Activated naive CD4-positive, alpha-beta T cell treated with anti-CD3 and anti-CD28 coated beads, Interleukin-2, amount 10 ng/mL, durations not matched to agents 7 days and 5 days (primary cell): ENCODE measurements at places on chromosomes 4 and X.
A peak's percentile ranks its signal among the peaks of the same experiment; 100 is the strongest.

DNA sequence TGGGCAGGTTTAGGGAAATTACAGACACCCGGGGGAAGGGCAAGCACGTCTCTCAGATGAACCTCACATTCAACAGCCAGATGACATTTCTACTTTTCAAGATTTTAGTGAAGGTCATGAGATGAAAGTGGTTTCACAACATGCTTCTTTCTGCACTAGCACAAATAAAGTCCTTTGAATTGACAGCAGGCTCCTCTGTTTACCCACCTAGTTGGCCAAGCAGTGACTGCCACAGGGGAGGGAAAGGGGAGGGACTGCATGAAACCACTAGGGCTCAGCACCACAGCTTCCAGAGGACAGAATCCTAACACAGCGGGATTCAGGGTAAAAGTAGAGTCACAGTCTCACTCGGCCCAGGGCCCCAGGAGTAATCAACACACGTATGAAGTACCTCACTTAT is 6.2 kb downstream of the RAB40A start:
- no peak for DNase-seq

- DNase-seq = no peak
Measured at GRCh38 chr4:1834047-1834775, 21.7 kb downstream of the LETM1 start.

- DNase-seq = peak; percentile 21
Measured at GRCh38 chr4:103429283-103429682, 231.1 kb upstream of the CENPE start.

GRCh38 chr4:84126061-84126787 is 372.9 kb downstream of the NKX6-1 start:
- DNase-seq = no peak

DNA sequence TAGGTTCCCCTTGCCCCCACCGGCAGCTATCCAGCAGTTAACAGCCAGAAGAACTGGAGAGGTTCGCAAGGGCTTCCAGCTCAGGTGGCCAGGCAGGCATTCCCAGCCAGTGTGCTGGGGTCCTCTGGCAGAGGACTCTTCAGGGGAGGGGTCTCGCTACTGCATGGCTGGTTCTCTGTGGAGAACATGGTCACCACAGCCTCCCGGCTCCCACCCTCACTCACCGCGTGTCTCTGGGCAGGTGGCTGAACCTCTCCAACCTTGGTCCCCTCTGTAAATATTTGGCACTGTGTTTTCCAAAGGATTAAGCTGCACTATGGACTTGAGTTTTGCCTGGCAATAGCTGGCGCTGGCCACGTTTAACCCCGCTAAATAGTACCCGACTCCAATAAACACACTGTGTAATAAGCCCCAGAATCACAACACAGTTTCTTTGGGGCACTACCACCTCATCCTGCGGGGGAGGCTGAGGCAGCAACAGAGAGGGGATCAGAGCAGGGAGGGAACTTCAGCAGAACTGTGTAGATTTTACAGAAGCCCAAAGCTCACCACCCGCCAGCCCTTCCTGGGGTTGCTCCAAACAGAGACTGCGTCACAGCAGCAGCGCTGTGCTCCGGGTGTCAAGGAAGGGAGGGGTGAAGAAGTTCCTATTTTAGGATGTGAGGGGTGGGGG is 15.2 kb downstream of the BCOR start:
- DNase-seq = no peak

- no peak for DNase-seq
Measured at GRCh38 chr4:11287055-11287454, 141.6 kb downstream of the HS3ST1 start.

DNA sequence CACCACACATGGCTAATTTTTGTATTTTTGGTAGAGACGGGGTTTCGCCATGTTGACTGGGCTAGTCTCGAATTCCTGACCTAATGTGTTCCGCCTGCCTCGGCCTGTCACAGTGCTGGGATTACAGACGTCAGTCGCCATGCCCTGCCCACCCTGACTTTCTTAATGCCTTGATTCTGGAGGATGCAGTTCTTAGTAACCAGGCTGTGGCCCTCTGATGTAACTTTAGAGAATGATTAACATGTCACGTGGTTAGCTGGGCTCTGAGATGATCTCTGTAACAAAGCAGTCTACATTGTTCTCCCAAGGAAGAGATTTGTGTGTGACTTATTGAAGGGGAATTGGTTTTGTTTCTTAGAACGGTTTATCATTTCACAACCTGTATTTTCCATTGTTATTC is 30.6 kb downstream of the ANK2 start:
- DNase-seq = no peak

- no peak for DNase-seq
Measured at GRCh38 chr4:38669208-38669607, 5.2 kb downstream of the KLF3 start.

DNA sequence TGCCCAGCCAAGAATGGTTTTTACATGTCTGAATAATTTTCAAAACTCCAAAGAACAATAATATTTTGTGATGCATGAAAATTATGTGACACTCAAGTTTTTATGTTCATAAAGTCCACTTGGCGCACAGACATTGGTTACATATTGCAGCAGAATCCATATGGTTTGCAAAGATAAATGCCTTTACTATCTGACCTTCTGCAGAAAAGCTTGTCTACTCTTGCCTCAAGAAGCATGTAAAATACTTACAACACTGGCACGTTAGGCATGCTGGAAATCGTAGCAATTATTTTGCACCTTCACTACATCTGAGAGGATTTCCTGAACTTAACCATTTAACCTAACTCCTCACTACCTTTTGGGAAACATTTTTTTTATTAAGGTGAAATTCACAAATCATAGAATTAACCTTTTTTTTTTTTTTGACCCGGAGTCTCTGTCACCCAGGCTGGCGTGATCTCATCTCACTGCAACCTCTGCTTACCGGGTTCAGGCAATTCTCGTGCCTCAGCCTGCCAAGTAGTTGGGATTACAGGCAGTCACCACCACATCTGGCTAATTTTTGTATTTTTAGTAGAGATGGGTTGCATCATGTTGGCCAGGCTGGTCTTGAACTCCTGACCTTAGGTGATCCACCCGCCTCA is 3.5 kb upstream of the XG start:
- DNase-seq = no peak

- no peak for DNase-seq
Measured at GRCh38 chrX:139194571-139195280, 335.8 kb upstream of the F9 start.

DNA sequence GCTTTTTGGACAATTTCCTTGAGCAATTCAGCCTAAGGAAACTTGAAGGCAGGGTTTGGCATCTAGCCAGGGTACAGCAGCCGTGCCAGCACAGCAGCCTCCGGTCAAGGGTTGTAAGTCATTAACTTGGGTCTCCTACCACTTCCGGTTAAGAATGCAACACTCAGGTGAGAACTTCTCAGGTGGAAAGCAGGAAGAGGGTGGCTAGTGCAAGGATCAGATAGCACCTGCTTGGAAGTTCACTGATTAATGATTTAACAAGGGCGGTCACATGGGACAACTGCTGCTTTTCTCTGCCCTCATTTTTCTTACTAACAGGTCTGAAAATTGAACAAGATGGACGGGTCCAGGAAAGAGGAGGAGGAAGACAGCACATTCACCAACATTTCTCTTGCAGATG is 30.1 kb upstream of the SCOC start:
- DNase-seq = no peak

DNA sequence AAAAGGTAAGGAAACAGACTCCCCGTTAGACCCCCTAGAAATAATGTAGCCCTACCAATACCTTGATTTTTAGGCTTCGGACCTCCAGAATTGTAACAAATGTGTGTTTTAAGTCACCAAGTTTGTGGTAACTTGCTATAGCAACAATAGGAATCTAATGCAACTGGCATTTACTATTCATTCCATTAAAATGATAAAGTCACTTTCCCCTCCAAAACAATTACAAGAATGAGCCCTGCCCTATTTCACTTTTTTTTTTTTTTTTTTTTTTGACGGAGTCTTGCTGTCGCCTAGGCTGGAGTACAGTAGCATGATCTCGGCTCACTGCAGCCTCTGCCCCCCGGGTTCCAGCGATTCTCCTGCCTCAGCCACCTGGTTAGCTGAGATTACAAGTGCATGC is 3.5 kb upstream of the DDX60L start:
- no peak for DNase-seq

DNA sequence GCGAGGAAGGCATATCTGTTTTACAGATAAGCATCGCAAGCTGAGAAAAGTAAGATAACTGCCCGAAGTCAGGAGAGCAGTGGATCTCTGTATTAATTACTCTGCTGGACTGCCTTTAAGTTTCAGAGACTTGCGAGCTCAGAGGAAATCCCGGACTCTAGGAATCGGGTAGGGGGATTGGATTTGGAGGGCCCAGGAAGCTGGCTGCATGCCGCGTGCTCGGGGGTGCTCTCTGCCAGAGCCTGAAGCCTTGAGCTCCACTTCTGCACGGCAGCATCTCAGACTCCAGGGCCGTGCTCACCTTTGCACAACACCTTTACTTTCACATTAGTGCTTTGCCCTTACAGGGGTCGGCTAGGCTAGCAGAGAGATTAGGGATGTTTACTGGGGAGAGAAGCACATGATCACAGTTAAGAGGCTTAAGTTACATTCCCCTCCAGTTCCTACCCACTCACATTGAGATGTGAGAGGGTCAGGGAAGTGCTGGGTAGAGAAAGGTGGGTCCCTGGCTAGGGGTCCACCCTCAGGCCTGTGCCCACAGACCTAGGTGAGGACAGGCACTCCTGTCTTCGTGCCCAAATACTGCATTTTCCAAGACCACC is 57.0 kb downstream of the TRIML1 start:
- DNase-seq = no peak

DNA sequence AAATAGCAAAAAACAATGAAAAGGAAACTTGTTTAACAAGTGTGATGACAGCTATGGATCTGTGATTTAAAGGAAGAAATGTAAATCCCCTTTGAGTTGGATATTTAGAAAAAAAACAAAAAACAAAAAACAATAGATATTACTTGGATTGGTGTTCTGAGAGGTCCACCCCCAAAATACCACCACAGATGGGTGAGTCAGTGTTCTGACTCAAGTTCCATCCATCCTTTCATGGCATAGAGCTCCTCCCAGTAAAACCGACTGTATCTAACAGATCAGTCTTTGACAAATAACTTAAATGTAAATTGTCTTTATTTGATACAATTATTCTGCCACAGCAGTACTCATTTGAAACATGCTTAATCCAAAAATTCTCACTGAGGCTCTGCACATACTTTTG is 27.4 kb downstream of the TMPRSS11B start:
- DNase-seq = no peak

GRCh38 chr4:76365636-76366035 is 55.3 kb downstream of the CCDC158 start:
- DNase-seq = no peak

DNA sequence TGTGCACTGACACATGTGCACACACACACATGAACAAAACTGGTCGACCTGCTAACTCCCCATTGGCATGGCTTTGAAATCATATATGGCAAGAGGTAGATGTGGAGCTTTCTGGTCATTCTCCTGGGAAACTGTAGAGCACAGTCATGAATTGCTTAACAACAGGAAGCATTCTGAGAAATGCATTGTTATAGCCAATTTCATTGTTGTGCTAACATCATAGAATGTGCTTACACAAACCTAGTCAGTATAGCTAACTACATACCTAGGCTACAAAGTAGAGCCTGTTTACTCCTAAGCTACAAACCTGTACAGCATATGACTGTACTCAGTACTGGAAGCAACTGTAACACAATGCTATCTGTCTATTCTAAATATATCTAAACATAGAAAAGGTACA is 134.2 kb upstream of the SH3RF1 start:
- DNase-seq = no peak
